ENCODE measurements at places on chromosomes 16 and 17.

DNA sequence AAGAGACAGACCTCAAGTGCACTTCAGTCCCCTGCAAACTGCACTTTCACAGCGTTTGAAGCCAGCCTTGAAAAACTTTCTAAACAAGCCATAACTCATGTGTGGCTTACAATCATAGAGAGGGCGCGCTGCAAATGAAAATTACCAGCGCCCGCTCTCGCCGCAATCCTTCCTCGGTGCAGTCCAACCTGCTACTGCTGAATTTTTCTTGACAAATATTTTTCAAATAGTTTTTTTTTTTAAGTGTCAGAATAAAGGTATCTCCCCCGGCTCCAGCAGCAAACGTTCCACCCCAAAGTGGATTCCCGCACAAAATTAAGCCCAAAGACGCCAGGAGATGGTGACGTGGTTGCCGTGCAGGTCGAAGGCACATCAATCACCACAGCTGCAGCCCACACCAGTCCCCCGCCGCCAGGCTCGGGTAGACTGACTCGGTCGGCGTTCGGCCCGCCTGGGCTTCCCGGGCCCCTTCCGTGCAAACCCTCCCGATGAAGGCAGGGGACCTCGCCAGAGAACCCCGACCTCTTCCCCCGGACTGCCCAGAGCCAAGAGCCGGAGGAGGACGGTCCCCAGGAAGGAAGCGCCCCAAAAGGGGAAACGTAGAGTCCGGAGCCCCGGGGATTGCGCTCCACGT, 630 bp downstream of the GRB2 start:
- DNase-seq: peak; percentile 45

DNA sequence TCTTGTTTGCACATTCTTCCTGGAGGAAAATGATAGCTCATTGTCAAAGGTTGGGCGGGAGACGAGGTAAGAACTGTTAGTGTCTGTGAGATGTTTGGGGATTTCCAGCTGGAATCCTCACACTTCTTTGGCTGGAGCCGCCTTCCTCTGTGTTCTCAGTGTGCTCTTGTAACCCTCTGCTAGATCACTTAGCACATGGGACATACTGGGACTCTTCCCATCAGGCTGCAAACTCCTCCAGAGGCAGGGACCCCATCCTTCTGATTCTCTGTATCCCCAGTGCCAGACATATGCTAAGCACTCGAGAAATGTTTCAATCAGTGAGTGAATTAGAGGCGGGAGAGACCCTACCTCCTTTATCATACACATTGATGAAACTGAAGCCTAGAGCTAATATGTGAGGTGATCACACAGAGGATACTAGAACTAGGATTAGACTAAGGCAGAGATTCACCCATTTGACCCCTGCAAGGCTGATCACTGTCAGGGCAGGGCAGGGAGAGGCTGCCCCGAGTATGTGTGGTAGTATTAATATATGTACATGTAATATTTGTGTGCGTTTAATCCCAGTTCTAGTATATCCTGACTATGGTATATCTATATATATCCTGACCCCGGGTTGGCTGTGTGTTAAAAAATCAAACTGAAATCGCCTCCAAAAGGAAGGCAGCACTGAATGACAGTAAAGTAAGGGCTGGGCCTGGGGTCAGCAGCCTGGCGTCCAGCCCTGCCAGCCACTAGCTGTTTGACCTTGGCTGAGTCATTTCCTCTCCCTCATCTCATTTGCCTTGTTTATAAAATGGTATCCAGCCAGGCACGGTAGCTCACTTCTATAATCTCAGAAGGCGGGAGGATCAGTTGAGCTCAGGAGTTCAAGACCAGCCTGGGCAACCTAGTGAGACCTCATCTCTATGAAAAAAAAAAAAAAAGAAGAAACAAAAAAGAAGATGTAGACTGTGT, 75.5 kb upstream of the TBX2 start:
- DNase-seq: peak; percentile 62

- DNase-seq: no peak
These were observed 70.1 kb upstream of the HAS3 start for GRCh38 chr16:69035375-69035774.

GRCh38 chr16:68065716-68066305, 19.4 kb upstream of the NFATC3 start:
- peak; percentile 84 for DNase-seq

- DNase-seq: peak; percentile 27
These were observed 4.0 kb downstream of the TAC4 start for GRCh38 chr17:49843774-49844350.

DNA sequence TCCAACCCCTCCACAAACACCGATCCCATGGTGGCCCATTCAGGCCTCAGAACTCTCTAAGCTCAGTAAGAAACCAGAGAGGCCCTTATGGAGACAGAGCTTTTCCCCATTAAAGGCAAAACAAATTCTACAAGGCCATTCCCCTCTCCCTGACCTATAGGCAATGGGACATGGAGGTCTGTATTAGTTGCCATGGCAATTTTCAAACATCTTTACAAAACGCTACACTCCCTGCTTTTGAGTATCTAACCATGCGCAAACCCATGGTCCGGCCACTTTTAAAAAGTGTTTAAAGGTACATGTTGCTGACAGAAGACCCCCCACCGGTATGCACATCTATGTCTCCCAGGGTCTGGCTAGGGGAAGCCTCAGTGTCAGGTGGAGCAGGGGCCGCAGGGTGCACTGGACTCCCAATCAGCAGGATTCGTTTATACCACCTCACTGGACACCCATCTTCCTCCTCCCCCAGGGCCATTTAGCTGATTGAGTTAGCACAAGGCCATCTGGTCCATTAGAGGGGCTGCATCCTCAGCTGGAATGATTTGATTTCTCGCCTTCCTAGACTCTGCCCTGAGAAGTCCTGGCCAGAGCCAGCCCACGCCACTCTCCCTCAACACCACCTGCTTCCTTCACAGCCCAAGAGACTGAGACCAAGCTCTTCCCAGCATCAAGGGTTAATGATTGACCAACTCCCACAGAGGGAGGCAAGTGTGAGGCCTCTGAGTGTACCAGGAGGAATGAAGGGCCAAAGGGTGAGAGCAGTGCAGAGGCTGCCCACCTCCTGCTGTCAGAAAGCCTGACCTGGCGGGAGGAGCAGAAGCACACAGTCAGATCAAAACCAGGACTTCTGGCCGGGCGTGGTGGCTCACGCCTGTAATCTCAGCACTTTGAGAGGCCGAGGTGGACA, 10.9 kb downstream of the ACLY start:
- DNase-seq: peak; percentile 44

DNA sequence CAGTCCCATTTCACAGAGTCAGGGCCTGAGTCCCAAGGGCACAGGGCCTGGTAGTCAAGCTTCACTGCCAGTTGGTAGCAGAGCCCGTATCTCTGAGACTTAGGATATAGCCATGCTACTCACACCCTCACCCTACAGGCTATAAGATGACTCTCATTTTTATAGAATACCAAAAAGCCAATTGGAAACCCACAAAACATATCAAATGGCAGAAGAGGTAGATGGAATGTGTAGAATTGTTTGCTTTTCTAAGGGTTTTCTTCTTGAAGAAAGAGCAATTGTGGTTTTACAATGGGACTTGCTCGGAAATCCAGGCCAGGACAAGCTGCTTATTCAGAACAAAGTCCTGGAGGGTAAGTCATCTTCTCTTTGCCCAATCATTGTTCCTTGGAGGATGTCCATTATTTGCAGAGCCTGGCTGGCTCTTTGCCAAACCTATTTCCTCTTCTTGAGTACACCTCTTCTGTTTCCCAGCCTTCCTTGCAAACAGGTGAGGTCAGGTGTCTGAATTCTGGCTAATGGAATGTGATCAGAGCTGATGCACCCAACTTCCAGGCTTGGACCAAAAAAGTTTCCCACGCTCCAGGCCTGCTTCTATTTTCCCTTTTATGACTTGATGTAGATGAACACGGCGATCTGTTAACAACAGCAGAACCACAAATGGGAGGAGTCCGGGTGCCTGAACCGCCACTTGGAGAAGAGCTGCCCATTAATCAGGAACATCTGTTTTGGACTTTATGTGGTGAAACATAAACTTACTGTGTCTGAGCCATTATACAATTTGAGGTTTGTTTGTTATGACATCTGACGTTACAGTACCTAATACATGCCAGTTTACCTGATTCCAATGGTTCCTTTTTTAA, 16.9 kb upstream of the CCL22 start:
- peak; percentile 98 for DNase-seq

GRCh38 chr17:50130559-50131305, 772 bp upstream of the SAMD14 start:
- no peak for DNase-seq

DNA sequence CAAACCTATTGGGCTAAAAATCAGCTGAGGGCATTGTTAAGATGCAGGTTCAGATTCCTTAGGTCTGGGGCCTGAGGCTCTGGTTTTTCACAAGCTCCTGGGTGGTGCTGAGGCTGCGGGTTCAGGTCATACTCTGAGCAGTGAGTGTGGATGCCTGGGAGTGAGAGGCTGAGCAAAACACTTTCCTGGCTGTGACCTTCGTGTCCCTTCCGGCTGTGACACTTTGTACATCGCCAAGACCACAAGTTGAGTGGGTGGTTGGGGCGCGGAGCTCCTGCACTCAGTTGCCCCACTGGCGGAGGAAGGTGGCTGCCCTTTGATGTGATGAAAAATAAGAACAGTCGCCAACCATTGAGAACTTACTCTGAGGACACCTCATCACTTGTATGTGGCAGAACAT, 24.8 kb downstream of the CCR7 start:
- DNase-seq: no peak

GRCh38 chr17:814371-814770, 32.2 kb downstream of the MRM3 start:
- no peak for DNase-seq

GRCh38 chr17:2900842-2901241, 104.6 kb downstream of the RAP1GAP2 start:
- no peak for DNase-seq

DNA sequence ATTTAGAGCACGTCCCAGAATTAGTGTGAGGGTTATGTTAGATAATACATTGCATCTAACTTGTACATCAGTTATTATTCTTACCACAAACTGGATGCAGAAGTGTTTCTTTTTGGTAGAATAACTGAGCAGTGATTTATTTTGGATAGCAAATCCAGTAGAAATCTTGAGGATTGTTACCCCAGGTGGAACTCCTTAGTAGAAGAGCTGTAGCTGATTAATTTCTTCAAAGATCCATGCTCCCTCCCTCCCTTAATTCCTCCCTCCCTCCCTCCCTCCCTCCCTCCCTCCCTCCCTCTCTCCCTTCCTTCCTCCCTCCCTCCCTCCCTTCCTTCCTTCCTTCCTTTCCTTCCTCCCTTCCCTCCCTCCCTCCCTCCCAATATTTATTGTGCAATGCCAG, 337.7 kb downstream of the CA10 start:
- no peak for DNase-seq

GRCh38 chr17:39627712-39628516, 1.2 kb downstream of the PPP1R1B start:
- DNase-seq: no peak

- no peak for DNase-seq
These were observed 158.9 kb upstream of the CNTNAP4 start for GRCh38 chr16:76118344-76118743.

- no peak for DNase-seq
These were observed 111.1 kb downstream of the CACNG3 start for GRCh38 chr16:24367186-24367710.

GRCh38 chr17:35842239-35842638, 26.5 kb downstream of the HEATR9 start:
- DNase-seq: no peak

DNA sequence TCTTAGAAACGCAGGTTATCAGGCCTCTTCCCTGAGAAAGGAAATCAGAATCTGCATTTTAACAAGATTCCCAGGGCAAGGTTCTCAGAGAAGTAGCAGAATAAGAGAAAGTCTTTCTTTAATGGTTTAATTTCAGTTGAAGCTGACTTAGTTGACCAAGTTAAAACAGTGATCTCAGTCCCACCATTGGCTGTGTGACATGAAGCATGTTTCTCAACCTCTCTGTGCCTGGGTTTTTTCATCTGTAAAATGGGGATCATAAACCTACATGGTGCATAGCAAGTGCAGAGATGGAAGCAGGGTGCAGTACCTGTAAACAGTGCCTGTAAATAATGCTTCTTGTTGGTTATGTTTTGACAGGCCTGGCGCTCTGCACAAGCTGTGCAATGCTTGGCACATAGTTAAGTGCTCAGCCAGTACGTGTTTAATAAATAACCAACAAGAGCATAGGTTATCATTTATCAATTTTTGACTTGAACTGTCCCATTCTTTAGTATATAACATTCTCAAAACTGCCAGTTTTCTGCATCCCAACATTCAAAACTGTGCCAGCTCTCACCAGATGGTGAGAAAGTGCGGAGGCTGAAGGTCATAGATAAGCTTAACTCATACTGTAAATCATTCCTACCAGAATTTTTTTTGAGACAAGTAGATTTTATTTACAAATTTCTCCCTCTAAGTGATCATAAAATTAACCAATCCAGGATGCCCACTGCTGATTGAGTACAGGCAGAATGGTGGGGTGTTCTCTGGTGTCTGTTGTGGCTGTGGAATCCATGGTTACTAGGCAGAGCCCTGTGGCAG, 6.9 kb downstream of the C17orf67 start:
- no peak for DNase-seq

DNA sequence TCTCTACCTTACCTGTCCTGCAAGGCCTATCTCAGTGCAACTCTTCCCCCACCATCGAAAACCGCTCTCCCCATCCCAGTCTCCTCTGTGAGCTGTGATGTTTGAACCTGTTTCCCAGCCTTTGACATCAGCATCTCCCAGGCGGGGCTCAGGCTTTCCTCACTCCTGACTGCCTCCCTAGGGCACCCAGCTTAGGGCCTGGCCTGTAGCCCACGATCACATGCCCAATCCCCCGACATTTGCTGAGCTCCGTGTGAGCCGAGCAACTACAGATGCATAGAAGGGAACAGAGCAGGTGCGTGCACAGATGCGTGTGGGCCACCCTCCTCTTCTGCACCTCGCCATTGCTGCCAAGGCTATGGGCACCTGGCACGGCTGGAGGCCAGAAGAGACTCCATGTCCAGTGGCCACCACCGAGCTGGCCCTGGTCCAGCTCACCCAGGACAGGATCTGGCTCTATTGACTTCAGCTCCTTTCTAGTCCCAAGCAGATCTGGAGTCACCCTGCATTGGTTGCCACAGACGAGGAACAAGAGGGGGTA, 35.5 kb upstream of the CMIP start:
- no peak for DNase-seq

- no peak for DNase-seq
These were observed 2.1 kb downstream of the SECTM1 start for GRCh38 chr17:82331345-82331939.

DNA sequence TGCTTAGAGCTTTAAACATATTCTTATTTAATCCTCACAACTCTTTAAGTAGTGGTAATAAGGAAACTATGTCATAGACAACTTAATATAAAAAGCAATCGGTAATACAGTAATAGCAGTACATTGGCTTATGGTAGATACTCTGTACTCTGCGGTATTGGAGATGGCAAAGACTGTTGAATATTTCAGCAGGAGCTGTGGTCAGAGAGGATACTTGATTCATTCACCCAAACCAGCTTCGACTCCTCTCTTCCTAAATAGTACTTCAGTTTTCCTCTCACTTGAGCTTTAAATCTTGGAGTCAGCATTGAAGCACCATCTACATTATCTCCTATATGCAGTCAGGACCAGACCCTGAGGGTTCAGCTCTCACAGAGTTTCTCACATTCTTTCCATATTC, 169.3 kb downstream of the CYB561 start:
- peak; percentile 17 for DNase-seq

Data from EH (cell line).